ENCODE measurements at places on chromosomes 11 and 22. TPM values are rescaled to one million over a fixed set of nuclear protein-coding genes. Genes with fewer than 3 reads are reported as not detected.

PIK3IP1 gene
- 15.3 TPM for total RNA-seq

PTS gene
- total RNA-seq: 25.2 TPM

CDC42BPG gene
- total RNA-seq: 0.40 TPM

PARVA gene
- total RNA-seq: 56.4 TPM

SHANK3 gene
- total RNA-seq: 22.9 TPM

DNA sequence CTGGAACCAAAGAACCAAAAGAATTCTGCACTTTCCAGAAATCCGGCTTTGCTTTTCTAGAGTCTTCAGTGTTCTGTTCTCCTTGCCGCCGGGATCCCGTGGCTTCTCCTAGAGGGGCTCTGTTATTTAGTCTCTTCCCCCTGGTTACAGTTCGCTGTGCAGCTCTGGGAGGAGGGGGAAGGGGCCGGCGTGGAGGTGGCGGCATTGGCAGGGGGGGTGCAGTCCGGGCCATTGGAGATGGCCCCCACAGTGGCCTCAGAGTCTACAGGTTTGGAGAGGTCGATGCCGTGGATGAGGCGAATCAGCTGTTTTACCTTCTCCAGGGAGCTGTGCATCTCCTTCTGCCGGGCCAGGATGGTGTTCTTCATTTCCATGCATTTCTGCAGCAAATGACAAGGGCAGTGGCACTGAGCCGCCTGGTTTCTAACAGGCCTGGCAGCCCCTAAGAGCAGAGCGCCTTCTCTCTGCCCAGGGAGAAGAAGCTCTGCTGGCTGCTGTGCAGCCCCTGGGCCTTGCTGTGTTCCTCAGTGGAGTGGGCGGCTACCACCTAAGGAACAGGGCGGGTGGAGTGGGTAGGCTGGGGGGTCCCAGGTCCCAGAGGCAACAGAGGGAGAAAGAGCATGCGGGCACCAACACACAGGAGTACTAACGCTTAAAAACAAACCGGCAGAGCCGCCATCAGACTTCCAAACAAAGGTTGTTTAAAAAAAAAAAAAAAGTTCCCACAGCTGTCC lies 11.6 kb downstream of the LARGE2 start:
- no peak for DNase-seq

DNA sequence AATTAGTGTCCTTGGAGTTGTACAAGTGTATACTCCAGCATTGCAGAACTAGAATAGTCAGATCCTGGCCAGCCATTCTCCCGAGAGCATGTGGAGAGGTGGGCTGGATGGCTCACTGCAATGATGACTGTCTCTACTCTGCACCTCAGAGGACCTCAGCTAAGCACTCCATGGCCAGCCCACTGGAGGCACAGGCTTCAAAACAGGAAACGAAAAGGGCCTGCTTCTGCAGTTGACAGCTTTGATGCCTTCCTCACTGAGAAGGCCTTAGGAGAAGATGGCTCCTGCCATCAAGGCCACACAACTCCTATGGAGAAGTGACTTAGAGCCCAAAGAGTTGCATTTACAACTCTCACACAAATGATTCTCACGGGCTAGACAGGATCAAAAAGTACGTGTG lies 9.1 kb downstream of the POLD4 start:
- no peak for DNase-seq

- no peak for DNase-seq
These were observed 40.2 kb upstream of the ACCSL start for GRCh38 chr11:44007481-44008087.

DNA sequence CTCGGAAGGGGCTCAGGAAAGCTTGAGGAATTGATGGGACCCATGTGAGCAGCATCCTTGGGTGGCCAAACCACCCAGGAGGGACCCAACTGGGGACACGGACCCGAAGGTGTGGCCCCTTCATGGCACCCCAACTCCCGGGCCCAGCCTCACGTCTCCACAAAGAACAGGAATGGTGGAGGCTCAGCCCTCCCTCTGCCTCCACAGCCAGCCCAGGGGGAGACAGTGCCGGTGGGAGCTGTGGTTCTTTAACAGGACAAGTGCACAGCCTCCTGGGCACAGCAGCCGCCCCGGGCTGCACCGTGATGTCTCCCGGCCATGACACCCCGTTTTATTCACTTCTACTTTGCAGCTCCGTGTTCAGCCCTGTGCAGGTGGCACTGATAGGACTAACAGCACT lies 587.2 kb downstream of the BRD1 start:
- DNase-seq: no peak

- DNase-seq: no peak
These were observed 7.4 kb downstream of the CAPN5 start for GRCh38 chr11:77074205-77074604.

DNA sequence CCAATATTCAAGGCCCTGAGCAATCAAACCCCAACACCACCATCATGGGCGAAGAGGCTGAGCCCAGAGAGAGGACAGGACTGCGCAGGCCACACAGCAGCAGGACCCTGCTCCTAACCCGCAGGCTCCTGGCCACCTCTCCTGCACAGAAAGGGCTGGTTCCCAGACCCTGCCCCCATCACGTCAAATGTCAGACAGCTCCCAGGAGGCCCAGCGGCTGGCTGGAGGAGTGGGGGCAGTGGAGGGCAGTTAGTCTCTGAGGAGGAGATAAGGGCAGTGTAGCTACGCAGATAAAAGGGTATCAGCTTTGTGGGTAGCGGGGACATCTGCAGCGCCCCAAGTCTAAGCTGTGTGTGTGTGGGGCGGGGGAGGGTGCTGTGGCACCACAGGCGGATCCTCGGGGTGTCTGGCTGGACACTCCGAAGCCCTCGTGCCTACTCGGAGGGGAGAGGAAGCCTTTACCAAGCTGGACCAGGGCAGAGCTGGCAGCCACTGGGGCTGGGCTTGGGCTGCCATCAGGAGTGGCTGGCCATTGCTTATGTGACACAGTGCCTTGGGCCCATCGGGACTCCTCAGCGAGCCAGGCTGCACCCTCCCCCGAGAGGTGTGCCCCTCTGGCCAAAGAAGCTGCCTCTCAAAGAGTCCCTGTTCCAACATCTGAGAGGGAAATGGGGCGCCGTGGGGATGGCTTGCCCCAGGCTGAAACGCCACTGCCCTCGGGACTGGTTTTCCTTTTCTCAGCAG lies 21.5 kb downstream of the FADS3 start:
- no peak for DNase-seq

DNA sequence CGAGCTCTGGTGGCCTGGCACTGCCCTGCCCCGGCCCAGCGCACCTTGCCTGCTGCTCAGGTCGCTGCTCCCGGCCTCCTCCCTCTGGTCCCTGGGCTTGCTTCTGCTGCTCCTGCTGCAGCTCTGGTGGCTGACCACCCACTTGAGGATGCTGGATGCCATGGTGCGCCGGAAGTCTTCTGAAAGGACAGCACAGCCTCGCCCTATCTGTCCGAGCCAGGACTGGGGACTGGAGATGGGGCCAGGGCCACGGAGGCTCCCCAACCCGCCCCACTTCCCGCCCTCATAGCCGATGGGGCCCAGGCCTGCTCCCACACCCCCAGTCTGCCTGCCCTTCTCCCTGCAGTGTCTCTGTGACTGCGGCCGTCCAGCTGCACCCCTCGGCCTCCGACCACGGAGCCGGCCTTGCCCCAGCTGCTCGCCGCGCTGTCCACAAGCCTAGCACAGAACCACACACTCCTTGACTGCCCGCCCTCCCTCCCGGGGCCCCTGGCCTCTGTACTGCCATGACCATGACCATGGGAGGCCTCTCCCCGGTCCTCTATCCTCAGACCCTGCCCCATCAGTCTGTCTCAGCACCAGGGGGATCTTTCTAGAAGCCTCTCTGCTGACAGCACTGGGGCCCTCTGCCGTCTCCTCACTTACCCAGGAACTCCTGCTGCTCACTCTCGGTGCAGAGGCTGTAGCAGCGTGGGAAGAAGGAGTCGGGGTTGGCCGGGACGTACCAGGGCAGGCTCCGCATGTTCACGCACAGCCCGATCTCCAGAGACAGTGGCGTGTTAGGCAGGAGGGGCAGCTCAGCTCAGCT lies 12.7 kb downstream of the TTLL8 start:
- DNase-seq: no peak

DNA sequence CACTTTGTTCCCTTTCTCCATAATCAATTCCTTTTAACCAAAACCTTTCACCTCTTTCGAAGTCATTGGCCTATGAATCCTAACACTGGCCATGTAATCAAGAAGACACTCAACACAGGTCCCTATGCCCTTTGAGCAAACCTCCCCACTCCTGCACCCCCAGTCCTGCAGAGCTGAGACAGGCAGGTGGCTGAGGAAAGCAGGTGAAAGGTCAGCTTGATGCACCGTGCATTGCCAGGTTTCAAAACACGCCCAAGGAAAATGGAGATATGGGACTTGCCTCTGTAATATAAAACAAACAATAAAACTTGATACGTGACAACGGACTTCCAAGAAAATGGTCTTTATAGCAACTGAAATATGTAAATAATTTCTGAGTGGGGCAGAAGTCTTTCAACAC lies 10.6 kb downstream of the CPT1A start:
- no peak for DNase-seq

GRCh38 chr11:84261707-84262106 lies 975.5 kb upstream of the CCDC90B start:
- DNase-seq: no peak
